ENCODE measurements at places on chromosomes 2 and 18.

DNA sequence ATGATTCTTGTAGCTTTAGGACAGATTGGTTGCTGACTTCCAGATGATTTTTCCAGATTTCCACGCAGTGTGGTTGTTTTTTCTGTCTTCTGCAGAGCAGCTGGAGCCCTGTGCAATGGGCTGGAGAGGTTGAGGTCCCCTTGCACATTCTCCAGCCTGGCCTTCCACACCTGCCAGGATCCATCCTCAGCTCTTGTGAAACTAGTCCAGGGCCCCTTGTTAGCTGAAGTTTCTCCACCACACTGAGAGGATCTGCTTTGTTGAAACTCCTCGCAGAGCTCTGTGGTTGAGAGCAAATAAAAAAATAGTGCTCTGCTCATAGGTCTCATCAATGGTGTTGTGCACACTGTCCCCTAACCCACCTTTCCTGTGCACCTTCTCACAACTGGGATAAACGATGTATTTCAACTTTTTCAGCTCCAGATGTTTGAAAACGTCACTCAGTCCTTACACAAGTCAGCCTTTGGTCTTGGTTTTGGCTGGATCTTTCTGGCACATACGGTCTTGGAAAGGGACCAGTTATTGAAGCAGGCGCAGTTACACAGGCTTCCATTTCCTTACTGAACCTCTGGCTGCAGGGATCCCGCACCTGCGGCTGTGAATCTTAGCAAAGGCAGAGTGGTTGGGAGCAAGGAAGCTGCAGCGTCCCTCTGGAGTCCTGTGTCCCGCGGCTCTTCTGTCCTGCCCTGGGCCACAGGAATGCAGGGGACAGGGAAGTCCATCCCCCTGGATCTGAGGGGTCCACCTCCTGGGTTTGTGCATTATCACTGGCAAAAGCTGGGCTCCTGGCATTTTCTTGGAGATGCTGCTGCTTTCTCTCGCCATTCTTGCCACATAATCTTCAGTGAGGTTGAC, 272.0 kb upstream of the DSEL start:
- DNase-seq: no peak

- no peak for DNase-seq
Observed at GRCh38 chr2:151855111-151855510, 26.9 kb upstream of the ARL5A start.

DNA sequence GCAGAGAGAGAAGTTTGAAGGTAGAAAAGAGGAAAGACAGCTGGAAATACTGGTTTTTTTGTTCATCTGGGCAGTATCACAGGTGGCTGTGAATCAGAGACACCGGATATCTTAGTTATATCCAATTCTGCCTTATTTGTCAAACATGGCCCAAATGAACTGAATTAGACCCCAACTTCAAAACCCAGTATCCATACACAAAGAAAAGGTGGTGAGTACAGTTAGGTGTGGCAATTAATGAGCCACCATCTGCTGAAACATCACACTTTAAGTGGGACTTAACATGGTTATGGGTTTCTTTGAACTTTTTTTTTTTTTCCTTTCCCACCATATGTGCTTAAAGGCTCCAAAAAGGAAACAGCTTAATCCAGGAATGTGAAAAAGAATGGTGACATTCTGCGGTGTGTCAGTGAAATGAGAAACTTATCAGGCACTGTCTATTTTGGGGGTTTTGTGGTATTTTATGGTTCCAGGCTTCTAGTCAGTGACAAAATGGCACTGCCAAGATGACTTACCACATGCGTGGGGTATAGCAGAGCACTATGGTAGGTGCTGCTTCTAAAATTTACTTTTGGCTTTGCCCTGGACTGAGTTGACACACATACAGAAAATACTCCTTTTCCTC, 5.0 kb upstream of the TMEM178A start:
- DNase-seq: no peak

DNA sequence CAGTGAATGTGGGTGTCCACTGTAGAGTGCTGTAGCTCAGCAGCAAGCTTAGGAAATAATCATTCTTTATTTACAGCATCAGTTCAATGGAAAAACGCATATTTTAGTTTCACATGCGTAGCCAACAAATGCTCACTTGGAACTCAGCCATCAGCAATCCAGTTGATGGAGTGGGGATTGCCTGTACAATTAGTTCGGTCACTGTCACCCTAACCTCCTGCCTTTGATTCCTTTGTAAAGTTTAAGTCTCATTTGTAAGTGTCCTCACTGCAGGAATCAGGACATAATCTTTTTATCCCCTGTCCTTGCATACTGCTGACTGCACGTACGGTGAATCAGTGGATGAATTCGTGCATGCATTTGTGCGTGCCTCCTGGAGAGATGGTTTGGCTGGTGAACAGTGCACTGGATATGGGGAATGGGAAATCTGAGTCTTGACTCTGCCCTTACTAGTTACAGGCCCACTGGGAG, 55.9 kb downstream of the RAB31 start:
- no peak for DNase-seq

DNA sequence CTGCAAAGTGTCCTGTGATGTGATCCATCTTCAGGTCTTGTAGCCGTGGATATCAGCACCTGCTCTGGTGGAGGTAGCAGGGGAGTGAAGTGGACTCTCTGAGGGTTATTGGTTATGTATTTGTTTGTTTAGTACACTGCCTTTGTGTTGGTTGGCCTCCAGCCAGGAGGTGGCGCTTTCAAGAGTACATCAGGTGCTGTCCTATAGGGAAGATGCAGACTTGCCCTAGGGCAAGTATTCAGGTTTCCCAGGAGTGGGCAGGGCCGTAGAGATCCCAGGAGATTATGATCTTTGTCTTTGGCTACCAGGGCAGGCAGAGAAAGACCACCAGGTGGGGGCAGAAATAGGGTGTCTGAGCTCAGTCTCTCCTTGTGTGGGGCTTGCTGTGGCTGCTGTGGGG, 411.8 kb downstream of the SOX11 start:
- DNase-seq: no peak

- no peak for DNase-seq
Observed at GRCh38 chr18:24491927-24492834, 31.7 kb downstream of the HRH4 start.

DNA sequence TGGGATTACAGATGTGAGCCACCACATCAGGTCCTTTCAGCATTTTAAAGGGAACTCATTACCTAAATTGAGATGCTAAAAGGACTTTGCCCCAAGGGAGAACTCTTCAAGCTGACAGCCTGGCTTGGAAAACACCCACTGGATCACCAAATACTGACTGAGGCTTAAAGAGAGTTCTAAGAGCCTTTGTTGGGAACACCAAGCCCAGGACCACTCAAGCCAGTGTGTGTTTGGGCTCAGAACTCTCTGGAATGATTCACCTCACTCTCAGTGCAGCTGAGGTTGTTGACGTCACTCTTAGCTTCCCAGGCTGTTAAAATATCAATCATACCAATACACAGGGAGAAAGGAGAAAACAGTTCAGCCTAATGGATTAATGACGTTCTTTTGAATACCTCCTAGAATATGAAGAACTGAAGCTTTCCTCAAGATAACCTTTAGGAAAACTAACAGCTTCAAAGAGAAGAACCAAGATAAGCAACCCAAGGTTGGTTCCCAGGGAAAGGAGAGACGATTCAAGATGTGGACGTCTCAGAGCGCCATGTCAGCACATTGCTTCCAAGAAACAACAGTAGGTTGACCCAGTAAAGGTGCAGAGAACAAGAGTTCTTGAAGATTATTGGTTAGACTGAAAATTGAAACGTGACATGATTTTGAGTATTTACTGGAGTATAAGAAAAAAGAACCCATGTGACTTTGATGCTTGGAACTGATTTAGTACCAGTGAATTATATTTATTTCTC, 48.0 kb upstream of the MGAT4A start:
- DNase-seq: no peak

DNA sequence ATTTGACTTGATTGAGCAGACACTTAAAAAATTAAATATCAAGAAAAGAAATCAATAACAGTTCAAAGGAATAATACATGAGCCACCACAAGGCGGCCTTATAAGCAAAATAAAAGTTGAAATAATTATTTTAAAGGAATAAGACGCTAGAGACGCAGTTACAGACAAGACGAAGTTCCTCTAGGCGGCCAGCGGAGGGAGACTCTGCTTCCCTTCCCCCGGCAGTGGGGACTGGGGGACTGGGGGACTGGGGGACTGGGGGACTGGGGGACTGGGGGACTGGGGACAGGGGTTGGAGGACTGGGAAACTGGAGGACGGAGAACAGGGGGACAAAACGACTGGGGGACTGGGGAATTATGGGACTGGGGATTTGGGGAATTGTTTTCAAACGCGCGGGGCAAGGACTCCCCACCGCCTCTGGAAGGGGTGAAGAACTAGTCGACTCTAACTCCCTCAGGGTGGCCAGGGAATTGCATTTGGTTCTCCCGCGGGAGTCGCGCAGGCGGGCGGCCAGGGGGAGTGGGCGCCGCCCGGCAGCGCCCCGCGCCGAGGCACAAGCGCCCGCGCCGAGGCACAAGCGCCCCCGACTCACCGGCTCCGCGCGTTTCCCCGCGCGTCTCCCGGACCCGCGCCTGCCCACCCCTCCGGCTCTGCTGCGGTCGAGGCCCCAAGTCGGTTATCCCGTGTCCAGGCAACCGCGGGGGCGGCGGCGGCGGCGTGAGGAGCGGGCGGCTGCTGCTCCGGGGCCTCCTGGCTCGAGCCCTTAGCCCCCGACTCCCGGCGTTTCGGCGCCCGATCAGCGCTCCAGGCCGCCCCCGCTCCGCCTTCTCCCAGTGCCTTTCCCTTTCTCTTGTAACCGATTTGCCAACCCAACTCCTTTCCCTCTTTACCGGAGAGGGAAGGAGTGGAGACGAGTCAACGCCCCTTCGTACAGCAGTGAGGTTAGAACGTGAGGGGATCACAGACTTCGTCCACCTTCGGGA, at the start of gene CCDC178:
Gene CCDC178, minus strand, starts transcription at position 662 of the 984 bp plus-strand sequence. CDS start 28,633 bp downstream, outside the sequence.
- DNase-seq: no peak

GRCh38 chr2:62201307-62201706, 5.4 kb downstream of the B3GNT2 start:
- DNase-seq: no peak

DNA sequence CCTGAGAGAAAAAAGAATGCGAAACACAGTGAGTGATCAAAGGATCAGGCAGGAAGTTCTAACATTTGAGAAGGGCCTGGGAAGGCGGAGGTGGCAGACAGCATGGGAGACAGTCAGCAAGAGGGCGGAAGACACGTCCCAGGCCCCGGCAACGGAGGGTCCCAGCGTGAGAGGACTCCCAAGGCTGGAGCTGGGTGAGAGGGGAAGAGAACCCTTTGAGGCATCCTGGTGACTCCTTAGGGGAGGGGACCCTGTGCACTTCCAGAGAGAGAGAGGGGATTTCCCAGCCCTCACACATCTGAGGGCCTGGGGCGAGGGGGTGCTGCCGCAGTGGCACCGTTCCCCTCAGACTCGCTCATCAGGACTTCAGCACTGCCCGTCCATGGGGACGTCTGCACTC, 133.4 kb downstream of the RTP5 start:
- DNase-seq: no peak

DNA sequence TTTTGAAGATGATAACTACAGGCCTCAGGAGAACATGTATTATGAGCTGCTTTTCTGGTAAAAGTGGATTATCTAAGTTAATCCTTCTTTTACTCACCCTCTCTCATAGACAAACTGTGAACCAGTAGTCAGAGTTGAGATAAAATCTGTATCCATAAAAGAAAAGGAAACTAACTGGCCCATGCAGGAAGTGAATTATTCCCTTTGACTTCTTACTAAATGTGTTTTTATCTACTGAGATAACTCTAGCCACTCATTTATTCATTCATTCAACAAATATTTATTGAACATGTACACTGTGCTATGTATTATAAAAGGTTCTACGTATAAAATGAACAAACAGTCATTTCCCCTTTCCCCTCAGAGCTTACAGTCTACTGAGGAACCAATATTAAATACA, 10.0 kb downstream of the WDR35 start:
- no peak for DNase-seq

GRCh38 chr2:232940724-232941123, 70.7 kb downstream of the SNORC start:
- no peak for DNase-seq

GRCh38 chr2:239261796-239262483, 138.9 kb downstream of the HDAC4 start:
- no peak for DNase-seq

DNA sequence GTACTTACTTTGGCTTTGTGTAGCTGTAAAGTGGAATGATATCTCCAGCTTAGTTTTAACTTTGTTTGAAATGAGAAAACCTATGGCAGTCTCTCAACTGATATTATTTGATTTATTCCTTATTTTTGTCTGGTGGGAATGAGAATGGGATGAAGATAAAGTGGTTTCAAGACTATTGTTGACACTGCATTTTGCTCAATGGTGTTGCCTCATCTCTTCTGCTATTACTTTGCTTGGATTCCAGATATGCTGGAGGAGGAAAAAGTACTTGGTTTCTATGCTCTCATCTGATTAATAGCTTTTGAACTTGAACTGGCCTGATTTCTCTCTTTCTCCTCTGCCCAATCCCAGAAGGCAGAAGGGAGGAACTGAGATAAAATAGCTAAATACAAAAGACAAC, 198.2 kb downstream of the CTNNA2 start:
- DNase-seq: no peak

DNA sequence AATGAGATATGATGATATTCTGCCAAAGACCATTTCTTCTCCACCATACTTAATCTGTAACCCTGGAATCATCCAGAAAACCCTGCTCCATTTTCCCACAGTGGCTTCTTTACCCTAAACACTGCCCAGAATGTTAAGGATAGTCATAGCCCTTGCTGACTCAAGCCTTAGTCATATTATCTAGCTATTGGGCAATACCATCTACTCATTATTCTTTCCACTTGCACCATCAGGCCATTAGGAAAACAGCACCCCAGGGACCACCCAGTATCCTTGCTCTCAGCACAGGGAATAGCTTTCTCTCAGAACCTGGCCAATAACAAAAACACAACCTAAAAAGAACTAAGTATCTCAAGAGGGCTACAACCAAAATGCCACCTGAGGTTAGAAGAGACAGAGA, 445.7 kb upstream of the SLC14A2 start:
- DNase-seq: no peak

GRCh38 chr18:11487390-11487789, 122.0 kb upstream of the SLC35G4 start:
- DNase-seq: no peak

- no peak for DNase-seq
Observed at GRCh38 chr18:36294031-36294430, 3.5 kb upstream of the FHOD3 start.

DNA sequence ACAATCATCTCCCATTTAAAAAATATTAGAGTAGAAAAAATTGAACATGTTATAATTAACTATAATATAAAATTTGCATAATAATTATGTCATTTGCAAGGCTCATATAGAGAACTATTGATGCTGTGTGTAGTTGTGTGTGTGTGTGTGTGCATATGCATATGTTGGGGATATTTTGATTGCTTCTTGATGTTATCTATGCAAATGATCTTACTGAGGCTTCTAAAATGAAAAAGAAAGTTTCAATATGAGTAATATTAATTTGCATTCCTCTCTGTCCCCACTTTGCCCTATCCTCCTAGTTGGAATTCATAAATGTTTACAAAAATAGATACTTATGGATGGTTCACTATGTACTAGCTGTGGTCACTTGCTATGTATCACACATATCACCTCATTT, 523.3 kb downstream of the TRIB2 start:
- DNase-seq: no peak

GRCh38 chr2:154855138-154855537, 156.6 kb downstream of the KCNJ3 start:
- DNase-seq: no peak

GRCh38 chr2:136394136-136395060, 276.4 kb upstream of the CXCR4 start:
- no peak for DNase-seq

GRCh38 chr2:73282924-73283544, 1.2 kb downstream of the FBXO41 start:
- DNase-seq: no peak

Measured in stimulated activated CD4-positive, alpha-beta T cell treated with anti-CD3 and anti-CD28 coated beads, Interleukin-2, amount 100 ng/mL, for 24 hours (primary cell).